ENCODE measurements at places on chromosomes 4 and X.

DNA sequence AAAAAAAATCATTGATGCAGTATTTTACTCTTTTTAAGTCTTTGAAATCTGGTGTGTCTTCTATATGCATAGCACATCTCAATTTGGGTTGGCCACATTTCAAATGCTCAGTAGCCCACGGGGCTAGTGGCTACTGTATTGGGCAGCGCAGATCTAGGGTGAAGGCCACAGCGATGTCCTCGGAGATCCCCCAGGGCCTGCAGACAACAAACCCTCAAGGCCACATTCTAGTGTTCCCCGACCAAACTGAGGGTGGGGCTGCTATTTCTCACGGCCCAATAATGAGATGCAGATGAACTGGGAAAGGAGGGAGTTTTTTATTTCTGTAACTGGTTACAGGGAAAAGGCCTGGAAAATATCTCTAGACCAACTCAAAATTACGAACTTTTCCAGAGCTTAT is 23.6 kb downstream of the NYX start:
- no peak for DNase-seq

- DNase-seq, result peak; percentile 54
Observed at GRCh38 chrX:103254921-103255493, at the start of gene TCEAL8. TCEAL8 (minus strand) TSS chrX:103255155; CDS start chrX:103253979, 1,176 bp downstream.

GRCh38 chr4:76984127-76984526 is 34.6 kb downstream of the SEPTIN11 start:
- no peak for DNase-seq

GRCh38 chr4:147942729-147943128 is 210.8 kb downstream of the ARHGAP10 start:
- DNase-seq, result no peak
